PC-3 (cell line): ENCODE measurements at places on chromosomes 4 and X. TPM values are rescaled to one million over a fixed set of nuclear protein-coding genes. Genes with fewer than 3 reads are reported as not detected.
A peak's percentile ranks its signal among the peaks of the same experiment; 100 is the strongest.

DNA sequence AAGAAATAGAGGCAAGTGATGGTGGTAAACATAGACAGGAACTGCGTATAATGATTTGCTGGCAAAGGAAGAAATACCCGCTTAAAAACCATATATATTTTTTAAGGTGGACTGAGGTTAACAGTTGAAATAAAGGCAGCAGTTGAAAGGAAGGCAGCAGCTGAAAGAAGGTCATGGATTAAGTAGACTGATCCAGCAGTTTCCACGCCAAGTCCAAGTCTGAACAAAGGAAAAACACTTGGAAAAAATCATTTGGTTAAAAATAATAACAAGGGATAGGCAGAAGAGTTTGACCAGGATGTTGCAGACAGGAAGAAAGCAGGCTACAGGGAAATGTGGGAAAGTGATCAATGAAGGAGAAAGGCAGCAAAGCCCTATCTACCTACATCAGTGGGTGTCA is 93.6 kb downstream of the AMELX start:
- DNase-seq: no peak

GRCh38 chr4:186012071-186012470 is 56.9 kb upstream of the TLR3 start:
- no peak for DNase-seq

GRCh38 chrX:64192673-64193072 is 12.8 kb downstream of the AMER1 start:
- no peak for DNase-seq

DNA sequence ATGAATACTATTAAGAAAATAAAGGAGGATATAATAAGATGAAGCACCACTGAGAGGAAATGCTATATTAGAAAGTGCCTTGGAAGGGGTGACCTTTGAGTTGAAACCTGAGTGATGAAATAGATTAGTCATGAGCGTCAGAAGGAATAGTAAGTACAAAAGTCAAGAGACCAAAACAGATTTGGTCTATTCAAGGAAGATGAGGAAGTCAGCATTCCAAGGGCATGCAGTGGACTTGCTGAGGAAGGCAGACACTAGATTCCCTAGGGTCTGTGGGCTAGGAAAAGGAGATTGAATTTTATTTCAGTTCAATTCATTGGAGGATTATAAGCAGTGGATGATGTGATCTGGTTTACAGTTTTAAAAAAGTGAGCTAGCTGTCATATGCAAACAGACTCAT is 73.0 kb upstream of the WDFY3 start:
- peak; percentile 48 for DNase-seq

DNA sequence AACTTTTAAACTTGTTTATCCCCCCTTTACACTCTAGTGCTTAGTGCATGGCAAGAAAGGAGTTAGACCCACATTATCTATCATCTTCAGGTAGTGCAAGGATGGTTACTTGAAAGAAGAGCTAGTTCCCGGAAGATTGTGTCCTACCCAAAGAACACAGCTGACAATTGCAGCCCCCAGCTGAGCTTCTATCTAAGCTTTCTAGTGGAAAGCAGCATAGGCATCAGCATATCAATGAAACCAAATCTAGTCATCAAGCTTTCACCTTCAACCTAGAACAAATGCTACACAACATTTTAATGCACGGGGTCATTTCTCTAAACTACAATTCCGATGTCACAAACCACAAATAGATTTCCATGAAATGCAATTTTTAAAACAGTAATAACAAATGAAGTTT is 88.9 kb upstream of the TFDP3 start:
- DNase-seq: no peak

GRCh38 chr4:109294006-109294405 is 8.5 kb downstream of the COL25A1 start:
- peak; percentile 15 for DNase-seq

KIT gene
- total RNA-seq: not detected in 2 replicates

GRCh38 chr4:151067316-151067970 is 32.0 kb upstream of the RPS3A start:
- DNase-seq: no peak

GRCh38 chr4:38663090-38663800 is 754 bp upstream of the KLF3 start:
- no peak for DNase-seq

OCRL gene
- 18.7 and 19.4 TPM in 2 replicates for total RNA-seq

C1QTNF7 gene
- not detected in 2 replicates for total RNA-seq

GPRASP2 gene
- total RNA-seq: 12.1 and 17.1 TPM in 2 replicates

DNA sequence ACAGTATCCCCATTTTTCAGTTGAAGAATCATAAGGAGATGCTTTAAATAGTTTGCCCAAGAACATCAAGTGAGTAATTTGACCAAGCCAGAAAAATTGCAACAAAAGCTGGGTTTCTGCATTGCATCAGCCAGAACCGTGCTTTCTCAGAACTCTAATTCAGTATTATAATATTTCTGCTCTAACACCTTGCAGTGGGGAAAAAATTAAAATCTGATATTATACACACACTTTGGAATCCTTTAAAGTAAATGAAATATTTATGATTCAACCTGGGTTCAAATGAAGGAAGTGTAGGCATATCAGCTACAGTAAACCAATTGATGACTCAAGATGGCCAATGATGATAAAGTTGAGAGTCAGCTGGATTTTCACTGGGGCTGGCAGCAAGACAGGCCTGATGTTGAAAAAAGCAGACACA is 387.6 kb upstream of the ZFP42 start:
- DNase-seq: peak; percentile 59

DNA sequence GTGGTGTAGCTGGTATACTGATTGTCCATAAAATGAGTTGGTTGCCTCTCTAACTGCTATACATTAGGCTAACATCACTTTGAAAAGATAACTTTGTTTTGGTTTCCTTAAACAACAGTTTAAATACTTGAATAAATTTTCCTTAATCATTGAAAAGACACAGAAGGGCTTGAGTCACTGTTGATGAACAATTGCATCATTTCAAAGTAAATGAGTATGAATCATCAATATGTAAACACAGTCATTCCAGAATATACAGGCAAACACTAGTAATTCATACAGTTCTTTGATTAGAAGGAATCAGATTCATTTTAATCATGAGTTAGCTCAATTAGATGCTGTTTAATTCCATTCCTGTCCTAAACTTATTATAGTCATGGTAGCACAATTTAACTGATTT is 160.6 kb downstream of the AFF2 start:
- DNase-seq: peak; percentile 2

GRCh38 chr4:170827562-170828274 is 738.0 kb upstream of the AADAT start:
- DNase-seq: peak; percentile 26

- peak; percentile 40 for DNase-seq
These were observed 216.4 kb upstream of the RASGEF1B start for GRCh38 chr4:81688085-81688484.

PUDP gene
- total RNA-seq: 7.6 and 7.8 TPM in 2 replicates

DNA sequence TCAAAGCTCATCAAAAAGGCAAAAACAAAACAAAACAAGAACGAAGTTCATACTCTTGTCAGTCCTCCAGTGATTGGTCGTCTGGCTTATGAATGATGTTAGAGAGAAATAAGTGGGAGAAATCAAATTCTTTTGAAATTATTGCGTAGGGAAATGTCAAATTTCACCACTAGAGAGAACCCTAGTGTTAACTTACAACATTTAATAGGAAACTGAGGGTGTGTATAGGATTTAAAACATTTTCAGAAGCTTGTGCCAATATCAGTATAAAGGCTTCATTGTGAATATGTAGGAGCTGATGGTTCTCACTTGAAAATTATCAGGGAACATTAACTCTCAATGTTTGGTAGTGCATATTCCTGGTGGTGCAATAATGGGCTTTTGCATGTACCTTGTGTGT is 17.4 kb downstream of the ADH6 start:
- no peak for DNase-seq

- DNase-seq: peak; percentile 94
These were observed at the start of gene SGMS2 for GRCh38 chr4:107824350-107825071. TSS of gene SGMS2 (plus strand) at chr4:107824932. CDS start at chr4:107895554, 70,622 bp downstream.

GRCh38 chr4:133129237-133129636 is 19.9 kb upstream of the PCDH10 start:
- DNase-seq: no peak

DNA sequence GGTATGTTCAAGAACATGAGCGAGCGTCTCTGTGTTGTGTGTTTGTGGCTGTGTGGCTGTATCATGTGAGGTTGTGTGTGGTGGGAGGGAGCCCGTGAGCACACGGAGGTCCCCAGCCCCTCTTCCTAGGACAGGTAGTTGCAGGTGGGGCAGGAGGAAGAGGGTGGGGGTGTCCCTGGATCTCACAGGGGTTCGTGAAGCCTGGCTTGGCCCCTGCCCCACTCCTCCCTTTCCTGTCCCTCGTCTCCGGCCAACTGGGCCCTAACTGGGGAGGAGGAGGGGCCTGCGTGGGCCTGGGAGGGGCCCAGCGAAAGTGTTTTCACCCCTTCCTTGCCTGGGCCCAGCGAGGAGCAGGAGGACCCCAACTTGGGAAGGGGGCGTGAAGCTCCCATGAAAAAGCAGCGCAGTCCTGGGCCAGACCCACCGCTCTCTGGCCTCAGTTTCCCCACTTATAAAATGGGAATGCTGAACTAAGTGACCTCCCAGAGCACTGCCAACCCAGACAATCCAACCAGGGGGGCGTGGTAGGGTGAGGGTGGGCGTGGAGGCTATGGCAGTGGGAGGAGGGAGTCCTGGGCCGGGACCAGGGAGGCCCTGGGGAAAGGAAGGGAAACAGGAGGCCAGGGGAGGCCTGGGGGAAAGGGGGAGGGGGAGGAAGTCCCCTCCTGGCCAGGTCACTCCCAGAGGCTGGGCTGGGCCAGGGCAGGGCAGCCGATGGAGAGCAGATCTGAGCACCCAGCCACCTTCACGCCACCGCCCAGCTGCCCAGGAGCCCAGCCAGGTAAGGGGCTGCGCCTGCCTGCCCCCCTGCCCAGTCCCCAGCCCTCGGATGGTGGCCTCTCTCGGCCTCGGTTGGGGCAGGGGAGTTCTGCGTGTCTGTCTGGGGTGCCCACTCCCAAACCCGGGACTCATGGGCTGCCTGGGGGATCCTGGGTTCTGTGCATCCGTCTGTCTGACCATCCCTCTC is at the start of gene AVPR2:
Gene AVPR2, plus strand, starts transcription at position 683 of the 967 bp plus-strand sequence. CDS start 473 bp downstream, outside the sequence.
- DNase-seq: no peak

NKX6-1 gene
- 0.52 and 0.62 TPM in 2 replicates for total RNA-seq

SOD3 gene
- total RNA-seq: 10.7 and 16.4 TPM in 2 replicates

GPRIN3 gene
- total RNA-seq: not detected in 2 replicates

DNA sequence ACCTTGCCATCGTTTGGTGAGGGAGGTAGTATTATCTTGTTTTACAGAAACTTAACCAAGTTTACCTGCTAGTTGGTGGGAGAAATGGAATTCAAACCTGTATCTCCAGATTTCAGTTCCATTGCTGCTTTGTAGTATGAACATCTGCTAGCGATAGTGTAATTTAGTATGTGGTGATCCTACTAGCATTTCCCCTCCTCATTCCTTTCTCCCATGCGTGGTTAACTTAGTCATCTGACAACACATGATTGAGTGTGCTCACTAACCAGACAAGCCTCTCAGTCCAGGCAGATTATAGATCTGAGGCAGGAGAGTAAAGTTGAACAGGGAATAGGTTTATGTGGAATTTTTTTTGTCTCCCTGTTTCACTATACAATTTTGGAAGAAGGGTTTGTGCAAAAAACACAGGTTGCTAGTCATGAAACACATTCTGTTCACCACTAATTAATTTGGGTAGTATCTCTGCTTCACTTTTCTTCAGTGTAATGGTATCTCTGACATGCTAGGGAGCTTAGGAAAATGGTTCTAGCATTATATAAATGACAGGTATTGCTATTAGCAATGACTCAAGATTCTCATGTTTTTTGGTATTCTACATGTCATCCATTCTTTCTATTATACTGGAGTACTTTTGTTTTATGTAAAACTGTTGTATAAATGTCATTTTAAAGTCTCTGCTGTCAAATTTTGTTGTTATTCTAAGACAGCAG is 21.7 kb downstream of the RBPJ start:
- peak; percentile 86 for DNase-seq

GRCh38 chr4:165433529-165433928 is 54.7 kb downstream of the CPE start:
- peak; percentile 82 for DNase-seq

DNA sequence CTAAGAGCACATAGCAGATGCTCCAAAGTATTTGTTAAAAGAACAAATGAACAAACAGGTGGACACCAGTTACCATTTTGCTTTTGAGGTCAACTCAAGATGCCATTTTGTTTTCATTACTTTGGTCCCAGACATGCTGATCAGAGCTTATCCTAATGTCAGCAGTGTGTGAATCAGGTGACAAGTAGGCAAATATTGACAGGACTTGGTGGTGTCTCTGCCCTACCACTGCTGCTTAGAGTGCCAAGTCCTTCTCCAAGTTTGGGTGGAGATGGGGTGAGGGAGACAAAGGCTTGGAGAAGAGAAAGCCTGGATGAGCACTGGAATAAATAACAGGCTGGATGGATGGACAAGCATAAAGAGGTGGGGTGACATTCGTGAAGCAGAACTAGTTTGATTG is 38.7 kb downstream of the MID1IP1 start:
- no peak for DNase-seq

GRCh38 chr4:77861495-77861894 is 1.1 kb upstream of the MRPL1 start:
- DNase-seq: no peak

DNA sequence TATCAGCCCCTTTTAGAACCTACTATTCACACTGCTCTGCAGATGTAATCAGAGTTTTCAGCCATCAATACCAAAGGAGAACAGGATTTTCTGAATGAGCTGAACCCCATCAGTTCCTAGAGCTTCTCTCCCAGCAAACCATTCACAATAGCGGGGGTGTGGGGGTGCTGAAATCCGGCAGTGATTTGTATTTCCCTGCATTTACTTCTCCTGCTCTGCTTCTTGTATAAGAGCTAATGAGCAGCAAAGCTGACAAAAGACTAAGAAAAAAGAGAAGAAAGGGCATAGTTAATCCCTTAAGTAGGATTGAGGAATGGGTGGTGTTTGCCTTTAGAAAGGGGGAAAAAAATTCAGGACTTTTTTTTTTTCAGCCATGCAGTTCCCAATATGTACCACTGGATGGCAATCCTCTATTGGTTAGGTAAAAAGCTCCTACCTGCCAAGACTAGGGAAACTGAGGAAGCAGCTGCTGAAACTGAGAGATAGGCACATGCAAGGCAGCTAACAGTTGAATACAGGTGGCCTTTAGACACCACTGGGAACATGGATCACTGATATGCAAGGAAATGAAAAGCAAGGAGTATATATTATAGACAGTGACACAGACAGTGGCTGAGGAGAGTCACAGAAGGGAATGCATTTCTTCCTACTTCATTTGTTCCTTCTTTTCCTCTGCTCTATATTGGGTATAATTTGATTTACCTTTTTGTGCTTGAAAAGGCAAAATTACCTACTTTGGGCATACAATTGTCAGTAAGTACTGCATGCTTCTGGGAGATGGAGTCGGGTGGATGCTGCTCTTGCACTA is 217.9 kb downstream of the HS6ST2 start:
- peak; percentile 40 for DNase-seq

- DNase-seq: no peak
These were observed 477.1 kb downstream of the FAT4 start for GRCh38 chr4:125791896-125792295.

GBA3 gene
- total RNA-seq: not detected in 2 replicates
